Effector memory CD8-positive, alpha-beta T cell (primary cell): ENCODE measurements at places on chromosomes 5 and 9.

GRCh38 chr5:36457511-36458270 is 148.7 kb upstream of the SLC1A3 start:
- no peak for DNase-seq

- peak; percentile 10 for DNase-seq
These were observed 10.8 kb downstream of the SH3PXD2B start for GRCh38 chr5:172443441-172444109.

- DNase-seq: no peak
These were observed at the start of gene UGT3A2 for GRCh38 chr5:36066540-36067210. Gene UGT3A2, minus strand, starts transcription at chr5:36066882. Its CDS starts 93 bp downstream, at chr5:36066789.

DNA sequence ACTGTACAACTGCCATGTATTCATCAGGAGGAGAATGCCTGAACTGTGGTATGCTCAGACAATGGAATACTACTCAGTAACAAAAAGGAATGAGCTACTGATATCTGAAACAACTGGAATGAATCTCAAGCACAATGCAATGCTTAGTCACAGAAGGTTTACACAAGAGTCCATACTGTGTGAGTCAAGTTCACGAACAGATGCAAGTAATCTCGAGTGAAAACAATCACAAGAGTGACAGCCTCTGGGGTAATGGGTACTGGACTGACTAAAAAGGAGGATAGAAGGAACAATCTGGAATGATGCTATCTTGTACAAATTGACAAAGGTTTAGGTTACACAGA is 19.5 kb upstream of the GOLGA1 start:
- no peak for DNase-seq

GRCh38 chr9:127711226-127711701 is 4.2 kb downstream of the PTRH1 start:
- no peak for DNase-seq

- no peak for DNase-seq
These were observed 185.6 kb downstream of the C9orf50 start for GRCh38 chr9:129435291-129435690.

DNA sequence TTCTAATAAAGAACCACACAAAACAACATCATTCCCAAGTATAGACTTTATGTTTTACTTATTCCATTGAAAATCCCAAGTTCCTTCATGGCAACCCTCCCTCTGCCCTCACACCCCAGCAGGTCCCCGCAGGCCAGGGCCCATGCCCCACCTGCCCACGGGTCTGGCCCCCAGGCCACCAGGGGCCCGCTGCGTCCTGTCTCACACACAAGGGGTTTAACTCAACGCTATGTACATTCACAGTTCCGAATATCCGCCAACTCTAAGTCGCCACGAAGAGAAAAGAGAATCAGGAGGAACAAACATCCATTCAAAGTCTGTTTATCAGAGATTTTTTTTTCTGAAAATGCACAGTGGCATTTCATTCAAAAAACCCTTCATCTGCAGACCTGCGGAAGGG is 16.2 kb upstream of the SLC6A3 start:
- no peak for DNase-seq

DNA sequence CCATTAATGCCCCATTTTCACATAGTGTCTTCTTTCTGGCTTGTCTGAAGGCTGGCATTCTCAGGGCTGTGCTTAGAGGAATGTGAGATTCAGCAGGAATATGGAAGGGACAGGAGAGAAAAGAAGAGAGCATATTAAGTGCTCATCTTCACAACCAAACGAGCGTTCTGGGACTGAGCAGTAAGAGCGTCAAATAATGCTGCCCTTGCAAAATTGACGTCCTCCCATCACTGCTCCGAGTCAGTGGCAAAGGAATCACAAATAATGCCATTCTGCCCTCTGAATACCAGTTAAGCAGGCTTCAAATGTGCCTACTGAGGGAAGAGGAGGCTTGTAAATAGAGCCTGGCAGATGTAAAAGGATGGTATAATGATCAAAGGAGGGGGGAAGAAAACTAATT is 351.2 kb downstream of the EBF1 start:
- no peak for DNase-seq

- no peak for DNase-seq
These were observed 62.4 kb upstream of the RETREG1 start for GRCh38 chr5:16679190-16679589.

- DNase-seq: no peak
These were observed 84.3 kb downstream of the CAMSAP1 start for GRCh38 chr9:135823036-135823435.

DNA sequence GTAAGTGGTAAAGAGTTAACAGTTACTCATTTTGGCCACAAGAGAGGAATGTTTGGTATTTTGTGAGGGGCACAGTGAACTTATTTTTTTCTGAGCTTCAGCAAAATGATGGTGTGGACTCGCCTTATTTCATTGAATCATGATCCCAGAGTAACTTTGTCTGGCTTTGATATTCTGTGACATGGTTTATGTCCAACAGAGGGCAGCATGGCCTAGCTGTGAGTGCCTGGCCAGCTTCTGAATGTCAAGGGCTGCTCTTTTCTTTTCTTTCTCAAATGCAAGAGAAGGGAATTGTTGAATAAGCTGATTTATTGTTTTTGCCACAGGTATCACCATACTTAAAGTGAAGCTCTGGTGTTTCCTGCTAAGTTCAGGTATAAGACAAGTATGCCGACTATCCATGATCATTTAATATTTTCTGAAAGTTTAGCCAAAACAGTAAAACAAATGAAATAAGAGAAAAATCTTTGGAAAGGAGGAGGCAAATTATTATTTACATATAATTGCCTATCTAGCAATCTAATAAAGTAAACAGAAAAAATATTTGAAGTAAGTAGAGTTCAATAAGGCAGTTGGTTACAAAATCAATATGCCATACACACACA is 31.7 kb downstream of the MRPL22 start:
- no peak for DNase-seq

- DNase-seq: no peak
These were observed at the start of gene NEURL1B for GRCh38 chr5:172640822-172641358. Gene NEURL1B, plus strand, starts transcription at chr5:172641263. Its CDS starts 144 bp downstream, at chr5:172641407.

DNA sequence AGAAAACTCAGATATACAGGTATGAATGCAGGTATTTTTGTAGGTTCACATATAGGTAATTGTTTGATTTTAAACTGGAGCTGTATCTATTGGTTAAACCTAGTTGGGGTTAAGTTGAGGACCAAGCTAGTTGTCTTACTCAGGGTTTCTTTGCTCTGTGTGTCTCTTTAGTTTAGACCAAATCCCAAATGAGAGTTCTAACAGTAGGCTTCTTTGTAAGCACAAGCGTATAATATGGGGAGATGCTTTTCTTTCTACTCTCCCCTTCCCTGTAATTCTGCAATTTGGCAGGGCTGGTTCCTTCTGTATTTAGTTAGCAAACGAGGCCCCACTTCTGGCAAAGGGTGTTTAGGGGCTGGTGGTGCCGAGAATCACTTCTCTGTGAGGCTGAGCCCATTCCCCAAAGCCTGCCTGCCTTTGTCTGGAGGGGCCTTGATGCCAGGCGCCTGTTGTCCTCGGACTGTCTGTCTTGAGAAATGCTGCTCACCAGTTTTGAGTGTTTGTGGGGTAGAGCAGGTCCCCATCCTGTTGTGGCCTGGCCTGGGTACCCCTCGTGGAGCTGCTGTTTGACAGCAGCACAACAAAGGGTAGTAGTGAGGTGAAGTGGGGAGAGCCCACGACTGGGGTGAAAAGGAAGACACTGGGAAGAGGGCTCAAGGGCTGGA is 259.3 kb downstream of the FANCC start:
- DNase-seq: no peak

GRCh38 chr9:19876569-19877316 is 87.9 kb upstream of the SLC24A2 start:
- no peak for DNase-seq

DNA sequence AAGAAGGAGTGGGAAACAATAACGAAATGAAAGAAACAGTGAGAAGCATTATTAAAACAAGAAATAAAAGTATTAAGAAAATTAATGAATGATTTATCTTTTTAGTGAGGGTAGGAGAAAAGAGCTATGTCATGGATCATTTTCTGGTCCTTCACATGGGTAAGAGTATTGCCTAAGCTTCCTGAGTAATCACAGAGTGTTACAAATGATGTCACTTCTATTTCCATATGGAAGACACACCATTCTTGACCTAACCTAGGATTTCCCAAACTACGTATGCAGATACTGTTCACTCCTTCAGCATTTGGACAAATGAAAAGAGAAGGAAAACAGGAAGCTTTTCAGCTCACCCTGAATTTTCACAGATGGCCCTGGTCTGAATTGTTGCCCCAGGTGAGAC is 3.3 kb upstream of the TSLP start:
- no peak for DNase-seq

- no peak for DNase-seq
These were observed 33.4 kb downstream of the ARHGAP26 start for GRCh38 chr5:142803428-142804125.

GRCh38 chr5:125584140-125584520 is 837.7 kb upstream of the ZNF608 start:
- no peak for DNase-seq

- no peak for DNase-seq
These were observed 291.8 kb downstream of the AOPEP start for GRCh38 chr9:95018099-95018936.

DNA sequence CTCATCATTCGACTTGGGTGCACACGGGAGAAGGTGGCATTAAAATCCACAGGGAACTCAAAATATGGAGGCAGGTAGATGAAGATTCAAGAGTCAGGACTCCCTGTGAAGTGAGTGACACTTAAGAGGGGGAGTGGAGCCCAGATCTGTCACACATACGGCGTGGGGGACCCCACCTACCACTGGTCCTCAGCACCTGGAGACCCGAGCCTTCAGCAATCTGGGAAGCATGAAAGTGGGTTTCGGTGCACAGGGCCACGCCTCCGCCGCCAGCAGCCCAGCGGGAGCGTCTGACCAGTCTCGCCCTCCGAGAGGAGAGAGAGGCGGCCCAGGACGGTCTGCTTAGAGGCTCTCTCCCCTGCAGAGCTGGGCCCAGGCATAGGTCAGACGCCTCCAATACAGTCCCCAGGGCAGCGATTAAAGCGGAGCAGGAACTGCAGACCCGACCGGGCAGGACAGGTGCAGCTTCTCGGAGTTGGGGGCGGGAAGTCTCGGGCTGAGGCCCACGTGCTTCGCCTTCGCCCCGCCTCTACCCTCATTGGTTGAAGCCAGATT is 639 bp upstream of the SLC2A8 start:
- no peak for DNase-seq

- DNase-seq: no peak
These were observed 57.9 kb downstream of the PTCD2 start for GRCh38 chr5:72377910-72378638.

- no peak for DNase-seq
These were observed 273.7 kb downstream of the FANCC start for GRCh38 chr9:95043826-95044225.

GRCh38 chr5:108361239-108361638 is 20.7 kb downstream of the FBXL17 start:
- no peak for DNase-seq

DNA sequence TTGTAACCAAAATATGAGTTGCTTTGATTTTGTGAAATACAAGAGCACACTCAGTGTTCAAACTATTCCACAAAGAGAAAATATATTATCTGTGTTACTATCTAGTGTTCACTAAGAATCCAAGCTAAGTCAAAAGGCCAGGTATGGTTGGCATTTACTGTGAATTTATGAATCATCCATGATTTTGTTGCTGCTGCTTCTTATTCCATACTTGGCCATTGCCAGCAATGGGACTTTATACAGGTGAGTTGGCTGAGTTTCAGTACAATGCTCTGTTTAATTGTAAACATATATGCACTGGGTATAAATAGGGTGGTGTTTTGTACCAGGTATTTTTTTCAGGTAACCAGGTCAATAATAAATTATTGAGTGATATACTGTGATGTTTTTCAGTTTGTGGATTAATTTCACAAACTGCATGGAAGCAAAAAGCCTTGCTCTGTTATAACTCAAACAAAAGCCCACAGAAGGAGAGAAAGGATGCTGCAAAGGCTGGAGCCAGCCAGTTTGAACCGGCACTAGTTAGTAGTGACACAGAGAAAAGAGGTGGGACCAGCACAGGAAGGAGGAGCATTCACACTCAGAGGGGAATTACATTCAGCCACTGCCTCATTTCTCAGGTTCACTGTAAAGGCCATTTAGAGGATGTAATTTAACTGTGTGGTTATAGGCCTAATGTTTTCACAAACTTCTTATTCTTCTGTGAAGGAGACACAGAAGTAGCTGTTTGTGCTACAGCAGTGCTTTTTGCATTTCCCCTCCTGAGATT is 381.8 kb downstream of the ADGRV1 start:
- DNase-seq: no peak

DNA sequence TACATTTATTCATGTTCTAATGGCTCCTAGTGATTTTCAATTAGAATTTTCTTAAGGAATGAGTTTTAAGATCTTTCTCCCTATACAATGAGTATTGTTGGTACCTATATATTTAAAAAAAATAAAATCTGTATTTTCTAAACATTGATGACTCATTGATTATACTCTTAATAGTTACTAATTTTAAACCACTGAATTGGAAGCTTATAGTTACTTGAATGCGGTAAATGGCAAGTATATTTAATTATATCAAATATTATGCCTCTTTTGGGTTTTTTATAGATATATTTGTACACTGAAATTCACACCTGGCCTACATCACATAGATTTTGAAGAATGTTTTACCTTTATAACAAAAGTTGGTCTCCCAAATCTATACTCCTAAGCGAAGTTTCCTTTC is 38.9 kb upstream of the ALDH1A1 start:
- no peak for DNase-seq

GRCh38 chr5:14705556-14705955 is 41.0 kb downstream of the OTULIN start:
- no peak for DNase-seq

- no peak for DNase-seq
These were observed 26.8 kb upstream of the FOXI1 start for GRCh38 chr5:170078931-170079330.

DNA sequence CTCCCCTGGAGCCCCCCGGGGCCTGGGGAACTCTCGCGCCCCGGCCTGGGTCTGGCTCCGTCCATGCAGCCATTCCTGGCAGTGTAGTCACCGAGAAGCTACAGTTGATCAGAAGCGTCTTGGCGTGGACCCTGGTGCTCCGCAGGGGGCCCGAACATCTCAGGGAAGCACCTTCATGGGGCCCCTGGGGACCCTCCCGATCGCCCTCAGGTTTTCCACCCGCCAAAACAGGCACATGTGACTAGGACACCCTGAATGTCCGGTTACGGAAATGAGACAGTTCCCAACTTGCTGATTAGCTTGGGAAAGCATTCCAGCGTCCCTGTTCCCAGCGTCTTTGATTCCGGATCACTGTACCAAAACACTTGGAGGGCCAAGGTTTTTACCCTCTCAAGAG is 472 bp downstream of the FBXO4 start:
- DNase-seq: peak; percentile 25

DNA sequence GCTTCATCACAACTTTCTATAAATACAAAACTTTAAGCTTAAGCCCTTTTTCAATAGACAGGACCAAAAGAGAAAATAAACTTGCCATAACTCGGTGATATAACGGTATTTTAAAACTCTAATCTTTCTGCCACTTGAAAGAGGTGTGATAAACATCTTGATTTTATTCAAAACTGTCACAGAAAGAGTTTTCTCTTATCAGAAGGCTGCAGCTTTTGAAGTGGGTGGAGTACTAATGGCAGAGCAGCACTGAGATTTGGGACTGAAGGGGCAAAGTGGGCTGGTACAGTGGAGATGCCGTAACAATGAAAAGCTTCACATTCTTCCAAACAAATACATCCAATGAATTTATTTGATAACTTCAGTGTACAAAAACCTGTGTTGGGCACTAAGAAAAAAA is 92.5 kb downstream of the FBXO38 start:
- DNase-seq: no peak
